Adipose tissue (tissue), 3 donors: ENCODE measurements at places on chromosomes 1 and 21. TPM values are rescaled to one million over a fixed set of nuclear protein-coding genes. Genes with fewer than 3 reads are reported as not detected.

The FAM110D gene
- polyA plus RNA-seq = 13.4 TPM

The LCE6A gene
- polyA plus RNA-seq = not detected

The CFAP45 gene
- 0.33 TPM for polyA plus RNA-seq

The IFNLR1 gene
- polyA plus RNA-seq = not detected

The RASSF5 gene
- polyA plus RNA-seq = 6.1 TPM

The AVPR1B gene
- not detected for polyA plus RNA-seq

The ERRFI1 gene
- polyA plus RNA-seq = 211 TPM

The DAP3 gene
- polyA plus RNA-seq = 47.6 TPM

The TBX19 gene
- polyA plus RNA-seq = 0.79 TPM

The ABCA4 gene
- 0.67 TPM for polyA plus RNA-seq

The LRRN2 gene
- polyA plus RNA-seq = 0.38 TPM

The CD48 gene
- 3.7 TPM for polyA plus RNA-seq

The S100A14 gene
- 1.6 TPM for polyA plus RNA-seq

The CYB5RL gene
- polyA plus RNA-seq = 4.2 TPM

The DNASE2B gene
- polyA plus RNA-seq = 0.07 TPM

The ALG14 gene
- polyA plus RNA-seq = 0.79 TPM

The RIPPLY3 gene
- not detected for polyA plus RNA-seq

The ERICH3 gene
- polyA plus RNA-seq = 0.05 TPM

The PLPP3 gene
- 24.1 TPM for polyA plus RNA-seq

The OR10J1 gene
- not detected for polyA plus RNA-seq

The PGLYRP4 gene
- not detected for polyA plus RNA-seq

The TMCO4 gene
- 19.0 TPM for polyA plus RNA-seq

The BOLA1 gene
- polyA plus RNA-seq = 19.7 TPM

The LCE1E gene
- polyA plus RNA-seq = not detected

The PYCR2 gene
- 59.5 TPM for polyA plus RNA-seq

The CD247 gene
- 1.7 TPM for polyA plus RNA-seq

The NECTIN4 gene
- not detected for polyA plus RNA-seq

The KPRP gene
- polyA plus RNA-seq = not detected

The NKAIN1 gene
- 0.15 TPM for polyA plus RNA-seq

The OR2L13 gene
- not detected for polyA plus RNA-seq

The DCDC2B gene
- polyA plus RNA-seq = not detected

The TMPRSS3 gene
- 0.45 TPM for polyA plus RNA-seq

The CR1L gene
- not detected for polyA plus RNA-seq

The S100A2 gene
- polyA plus RNA-seq = 4.4 TPM

The DDR2 gene
- 26.4 TPM for polyA plus RNA-seq

The SELENBP1 gene
- 141 TPM for polyA plus RNA-seq

The SMIM11 gene
- 2.2 TPM for polyA plus RNA-seq

The RHBDL2 gene
- polyA plus RNA-seq = 0.34 TPM
